Activated B cell treated with CpG ODN at 0.5 μM for 24 hours (primary cell): ENCODE measurements at places on chromosomes 4 and X. TPM values are rescaled to one million over a fixed set of nuclear protein-coding genes. Genes with fewer than 3 reads are reported as not detected.

ARHGAP36 gene
- not detected in 2 replicates for total RNA-seq

XAGE1B gene
- total RNA-seq, result not detected in 2 replicates

FHIP1A gene
- total RNA-seq, result 0.04 and 0.07 TPM in 2 replicates

- no peak overlapping the region for H3K27ac ChIP-seq
- H3K4me3 ChIP-seq, result peak overlapping the region; percentile 17
- H3K36me3 ChIP-seq, result no peaks in the 10 kb centered on the region
- peak; percentile 18 for DNase-seq
- peaks cover 38% of the 10 kb centered on the region for H3K27me3 ChIP-seq
Observed at GRCh38 chr4:76896614-76897535, 1.1 kb downstream of the SOWAHB start.

- peaks cover 68% of the 10 kb centered on the region for H3K36me3 ChIP-seq
- DNase-seq, result no peak
- no peaks in the 10 kb centered on the region for H3K27me3 ChIP-seq
- no peak overlapping the region for H3K27ac ChIP-seq
Observed at GRCh38 chr4:151718984-151719955, 41.5 kb downstream of the GATB start.

DNA sequence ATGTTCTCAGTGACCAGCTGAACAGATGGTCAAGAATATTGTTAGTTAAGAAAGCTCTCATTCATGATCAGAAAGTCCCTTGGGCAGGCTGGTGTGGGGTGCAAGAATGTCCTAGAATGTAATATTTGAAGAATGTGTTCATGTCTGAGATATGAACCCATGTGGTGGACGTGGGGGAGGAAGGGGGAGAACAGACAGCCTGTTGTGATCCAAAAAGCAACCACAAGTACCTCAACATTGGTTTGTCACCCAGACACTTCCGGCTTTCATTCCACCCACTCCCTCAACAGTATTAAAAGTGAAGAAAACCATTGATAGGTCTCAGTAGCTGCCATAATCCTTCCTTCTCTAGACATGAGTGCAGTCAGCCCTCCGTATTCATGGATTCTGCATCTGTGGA, 82.2 kb downstream of the MAML3 start:
- peaks cover 11% of the 10 kb centered on the region for H3K27me3 ChIP-seq
- H3K4me1 ChIP-seq, result peaks cover 21% of the 10 kb centered on the region
- no peak for DNase-seq
- peak overlapping the region; percentile 57 for H3K27ac ChIP-seq

HSFX2 gene
- total RNA-seq, result 0.33 and 0.51 TPM in 2 replicates

GRCh38 chr4:84220990-84221389, 278.1 kb downstream of the NKX6-1 start:
- DNase-seq, result no peak
- no peak overlapping the region for H3K4me3 ChIP-seq
- no peaks in the 10 kb centered on the region for H3K27me3 ChIP-seq
- no peak overlapping the region for H3K27ac ChIP-seq
